ENCODE measurements at places on chromosomes 11 and 22.

DNA sequence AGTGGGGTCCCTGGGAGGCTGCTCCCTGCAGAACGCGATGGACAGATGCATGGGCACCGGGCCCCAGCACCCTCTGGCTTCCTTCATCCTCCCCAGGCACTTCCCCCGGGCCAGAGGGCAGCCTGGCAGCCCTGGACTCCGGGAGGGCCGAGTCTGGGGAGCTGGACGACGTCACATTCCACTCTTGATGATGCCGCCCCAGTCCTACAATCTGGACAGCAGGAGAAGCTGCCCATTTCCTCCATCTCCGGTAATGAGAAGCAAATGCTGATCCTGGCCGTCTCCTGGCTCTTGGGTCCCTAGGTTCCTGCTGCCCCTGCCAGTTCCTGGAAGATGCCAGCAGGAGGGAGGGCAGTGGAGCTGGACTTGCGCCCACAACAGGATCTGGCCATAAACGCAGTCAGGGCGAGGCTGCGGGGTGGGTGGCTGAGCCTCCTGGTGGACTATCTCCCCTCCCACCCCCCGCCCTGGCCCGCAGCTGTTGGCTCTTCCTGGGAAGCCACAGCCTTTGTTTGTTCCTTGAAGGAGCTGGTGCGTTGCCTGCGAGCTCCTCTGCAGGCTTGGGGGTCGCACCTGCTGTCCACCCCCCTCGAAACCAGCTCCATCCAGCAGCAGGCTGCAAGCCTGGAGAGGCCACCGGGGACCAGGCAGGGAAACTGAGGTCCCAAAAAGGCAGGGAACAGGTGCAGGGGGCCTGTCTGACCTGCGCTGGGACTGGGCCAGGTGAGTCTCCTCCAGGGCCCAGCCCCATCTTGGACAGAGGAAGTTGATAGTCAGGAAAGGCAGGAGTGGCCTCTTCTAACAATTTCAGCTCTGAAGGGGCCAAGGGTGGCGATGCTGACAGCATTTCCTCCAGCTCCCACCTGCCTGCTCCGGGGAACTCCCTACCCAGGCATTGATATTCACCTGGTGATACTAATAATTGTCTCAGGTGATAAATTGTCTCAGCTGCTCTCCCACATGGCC, 17.9 kb upstream of the MUC6 start:
- DNase-seq: no peak

DNA sequence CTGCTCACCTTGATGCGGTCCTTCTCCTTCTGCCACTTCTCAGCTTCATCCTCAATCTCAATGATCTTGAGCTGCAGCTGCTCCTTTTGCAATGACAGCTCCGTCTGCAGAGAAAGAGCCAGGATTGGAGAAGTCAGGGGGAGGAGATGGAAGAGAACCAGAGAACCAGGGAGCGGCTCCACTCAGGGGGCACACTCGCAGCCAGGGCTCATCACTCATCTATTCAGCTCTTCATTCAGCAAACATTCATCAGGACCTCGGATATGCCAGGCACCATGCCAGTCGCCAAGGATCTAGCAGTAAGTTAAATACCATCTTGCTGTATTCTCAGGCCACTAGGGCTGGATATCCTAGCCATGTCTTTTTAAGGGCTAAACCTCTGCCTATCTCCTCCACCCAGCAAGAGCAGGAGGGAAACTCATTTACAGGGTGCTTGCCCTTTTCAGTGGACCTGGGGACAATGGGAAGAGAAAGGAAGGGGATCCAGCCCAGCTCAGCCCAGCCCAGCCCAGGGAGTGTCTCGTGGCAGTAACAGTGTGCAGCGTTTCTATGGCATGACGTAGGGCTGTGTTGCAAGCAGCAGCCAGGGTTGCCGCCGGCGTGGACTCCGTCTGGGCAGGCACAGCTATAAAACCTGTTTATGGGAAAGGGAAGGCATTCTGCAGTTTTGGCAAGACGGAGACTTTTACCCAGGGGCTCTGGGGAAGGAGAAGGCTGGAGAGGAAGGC, 9.4 kb downstream of the TRIM29 start:
- DNase-seq: no peak

GRCh38 chr11:125554038-125554437, 15.2 kb upstream of the EI24 start:
- no peak for DNase-seq

DNA sequence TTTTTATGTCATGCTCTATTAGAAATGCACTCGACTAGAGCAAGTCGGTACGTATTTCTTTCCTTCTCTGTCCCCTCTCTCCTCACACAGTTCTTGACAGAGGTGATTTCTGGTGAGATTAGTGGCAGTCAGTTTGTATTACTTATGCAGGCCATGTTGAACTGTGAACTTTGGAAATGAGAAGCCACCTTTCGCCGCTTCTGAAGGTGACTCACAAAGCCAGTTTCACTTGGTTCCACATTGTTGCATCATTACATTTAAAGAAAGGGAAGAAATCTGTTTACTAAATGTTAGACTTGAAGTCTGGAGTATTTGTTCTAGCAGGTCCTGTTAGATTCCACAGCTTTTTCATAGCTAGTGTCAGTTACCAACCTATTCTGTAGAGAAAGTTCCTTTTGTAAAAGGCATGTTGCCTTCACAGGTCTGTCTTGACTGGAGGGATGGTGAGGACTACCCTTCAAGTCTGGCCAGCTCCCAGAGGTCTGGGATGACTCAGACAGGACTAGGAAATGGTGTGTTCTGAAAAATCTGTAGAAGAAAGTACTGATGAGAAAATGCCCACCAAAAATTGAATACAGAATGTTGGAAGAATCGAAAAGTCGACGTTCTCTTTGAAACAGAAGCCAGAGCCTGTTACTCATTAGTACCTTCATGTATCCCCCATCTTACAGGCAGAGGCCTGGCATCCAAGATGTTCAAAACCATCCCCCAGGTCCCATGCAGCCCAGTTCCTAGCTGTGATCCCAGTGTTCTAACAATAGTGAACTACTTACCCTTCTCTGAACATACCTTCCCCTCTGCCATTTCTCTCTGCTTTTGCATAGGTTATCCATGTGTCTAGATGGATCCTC, 181.4 kb downstream of the DBX1 start:
- DNase-seq: no peak

- DNase-seq: no peak
Observed at GRCh38 chr22:35746248-35746647, 28.6 kb downstream of the APOL5 start.

DNA sequence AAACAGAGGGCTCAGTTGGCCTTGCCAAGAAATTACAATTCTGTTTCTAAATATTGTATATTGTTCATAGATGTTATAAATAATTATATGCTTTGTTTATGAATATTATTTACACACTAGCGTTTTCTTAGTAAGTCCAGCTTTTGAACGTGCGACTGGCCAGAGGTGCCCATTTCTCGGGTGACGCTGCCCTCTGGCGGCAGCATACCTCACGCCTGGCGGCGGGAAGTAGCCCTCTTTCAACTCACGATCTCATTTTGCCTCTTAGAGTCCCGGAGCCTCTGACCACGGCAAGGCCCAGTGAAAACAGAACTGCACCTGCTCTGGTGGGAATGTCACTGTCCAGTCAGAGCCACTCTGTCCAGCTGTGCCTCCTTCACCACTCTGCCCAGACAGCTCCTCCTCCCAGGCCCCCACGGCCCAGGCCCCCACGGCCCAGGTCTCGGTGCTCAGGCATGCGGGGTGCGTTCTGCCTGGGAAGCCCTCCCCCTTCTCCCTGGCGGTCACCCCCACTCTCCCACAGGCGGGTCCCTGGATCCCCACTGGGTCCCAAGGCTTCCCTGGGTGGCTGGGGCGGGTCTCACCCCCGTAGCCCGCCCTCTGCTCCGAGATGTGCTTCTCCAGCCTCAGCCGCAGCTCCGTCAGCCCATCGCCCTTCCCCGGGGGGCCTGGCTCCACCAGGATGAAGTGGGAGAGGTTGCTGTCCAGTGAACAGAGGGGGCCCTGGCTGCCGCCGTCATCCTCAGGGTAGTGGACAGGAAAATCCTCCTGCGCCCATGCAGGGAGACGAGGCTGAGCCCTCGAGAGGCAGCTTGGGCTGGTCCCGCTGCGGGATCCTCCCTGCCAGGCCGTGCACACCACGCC, 19.3 kb downstream of the TSSC4 start:
- DNase-seq: peak; percentile 86

DNA sequence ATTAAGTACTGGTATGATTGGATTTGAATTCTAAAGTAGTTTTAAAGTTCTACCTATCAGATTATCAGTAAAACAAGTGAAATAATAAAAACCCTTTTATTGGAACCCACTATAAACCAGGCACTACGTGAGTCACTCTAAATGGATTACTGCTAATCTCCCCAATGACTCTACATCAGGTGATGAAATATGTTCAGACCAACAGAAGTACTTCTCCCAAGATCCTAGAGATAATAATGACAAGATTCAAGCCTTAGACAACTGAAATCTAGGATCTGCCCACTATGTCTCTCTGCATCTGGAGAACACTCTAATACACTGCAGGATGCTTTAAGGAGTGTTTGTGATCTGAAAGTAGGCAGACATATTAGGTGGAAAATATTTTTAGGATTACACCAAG, 652.1 kb upstream of the CHORDC1 start:
- DNase-seq: no peak

DNA sequence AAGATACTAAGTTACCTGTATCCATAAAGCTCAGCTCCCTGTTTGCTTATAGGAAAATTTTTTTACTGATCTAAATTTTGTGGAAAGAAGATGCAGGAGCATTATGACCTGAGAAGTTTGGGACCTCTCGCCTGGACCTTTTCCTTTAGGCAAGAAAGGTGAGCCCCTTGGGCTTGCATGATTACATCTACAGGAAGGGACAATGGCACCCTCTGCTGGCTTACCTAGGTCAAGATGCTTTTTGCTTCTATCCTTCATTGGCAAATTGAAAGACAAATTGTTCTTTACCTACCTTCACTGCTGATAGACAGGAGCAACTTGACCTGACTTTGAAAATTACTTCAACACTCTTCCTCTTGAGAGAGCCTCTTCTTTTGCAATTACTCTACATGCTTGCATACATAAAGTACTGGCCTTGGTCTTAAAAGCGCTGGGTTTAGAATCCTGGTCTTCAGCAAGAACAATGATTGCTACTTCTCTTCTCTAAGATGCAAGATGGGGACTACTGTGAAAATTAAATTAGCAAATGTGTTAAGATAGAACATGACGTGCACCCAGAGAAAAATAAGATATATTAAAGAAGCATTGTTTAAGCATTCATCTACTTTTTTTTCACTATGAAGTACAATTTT, 147.2 kb downstream of the TRPC6 start:
- peak; percentile 42 for DNase-seq

DNA sequence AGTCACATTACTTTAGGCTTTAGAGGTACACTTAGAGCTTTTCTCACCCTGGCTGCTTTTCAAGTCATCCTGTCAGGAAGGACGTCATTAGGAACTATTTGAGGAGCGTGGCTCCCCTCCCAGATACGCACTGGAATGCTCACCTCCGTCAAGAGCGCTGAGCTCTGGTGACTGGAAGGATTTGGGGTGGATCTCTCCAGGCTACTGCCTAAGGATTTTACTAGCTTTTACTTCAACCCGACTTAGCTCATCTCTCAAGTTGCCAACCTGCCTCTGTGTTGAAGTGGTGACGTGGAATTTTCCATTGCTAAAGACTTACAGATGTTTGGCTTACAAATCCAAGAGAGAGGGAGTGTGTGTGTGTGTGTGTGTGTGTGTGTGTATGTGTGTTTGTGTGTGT, 355.3 kb upstream of the CCDC90B start:
- no peak for DNase-seq
